NCI-H187 (cell line): ENCODE measurements at places on chromosomes 11 and 22.

GRCh38 chr11:29682856-29683255 lies 334.0 kb downstream of the KCNA4 start:
- no peak for DNase-seq

DNA sequence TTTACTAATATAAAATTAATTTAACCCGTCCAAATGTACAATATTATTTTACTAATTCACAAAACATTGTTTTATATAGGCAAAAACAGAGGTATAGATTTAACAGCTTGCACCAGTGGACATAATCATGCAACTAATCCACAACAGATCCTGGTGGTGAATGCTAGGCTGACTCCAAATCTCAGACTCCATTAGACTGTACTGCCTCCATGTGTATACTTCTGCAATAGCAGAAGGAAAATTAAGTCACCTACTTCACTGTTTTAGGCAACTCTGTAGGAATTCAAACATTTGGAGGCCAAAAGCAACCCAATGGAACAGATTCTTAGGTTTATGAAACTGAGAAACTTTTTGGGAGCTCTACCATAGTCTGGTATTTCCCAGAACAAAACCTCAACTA lies 30.0 kb upstream of the RAB39A start:
- DNase-seq: no peak

DNA sequence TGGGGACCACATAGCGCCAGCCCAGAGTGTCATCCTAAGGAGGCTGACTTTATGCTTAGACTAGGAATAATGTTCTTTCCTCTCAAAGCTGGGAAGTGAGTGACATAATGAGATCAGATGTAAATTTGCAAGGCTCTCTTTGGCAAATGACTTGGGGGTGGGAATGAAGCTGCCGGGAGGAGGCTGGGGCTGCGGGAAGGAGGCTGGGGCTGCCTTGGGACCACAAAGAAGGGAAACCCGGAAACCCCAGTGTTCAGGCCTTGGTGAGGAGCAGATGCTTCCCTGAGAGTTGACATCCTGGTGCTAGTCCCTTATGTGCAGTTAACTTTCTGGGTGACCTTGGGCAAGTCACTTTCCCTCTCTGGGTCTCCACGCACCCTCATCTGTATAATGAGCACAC lies 182.0 kb downstream of the CHST1 start:
- DNase-seq: no peak

DNA sequence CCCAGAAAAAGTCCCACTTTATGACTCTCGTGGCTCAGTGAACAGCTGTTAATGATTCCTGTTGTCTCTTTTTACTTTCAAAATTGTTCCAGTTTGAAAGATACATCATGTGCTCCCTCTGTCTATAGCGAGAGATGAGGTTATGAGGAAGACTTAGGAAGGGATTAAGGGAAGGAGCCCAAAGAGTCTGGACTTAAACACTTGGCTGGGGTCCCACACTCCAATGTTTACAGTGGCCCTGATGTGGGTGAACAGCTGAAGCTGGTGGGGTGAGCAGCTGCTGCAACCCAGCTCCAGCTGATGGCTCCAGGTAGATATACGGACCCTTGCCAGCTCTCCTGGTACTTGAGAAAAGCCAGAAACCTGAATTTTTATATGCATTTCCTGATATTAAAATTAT lies 84.5 kb upstream of the PLET1 start:
- no peak for DNase-seq

- no peak for DNase-seq
Measured at GRCh38 chr11:109838026-109838425, 255.2 kb upstream of the ZC3H12C start.

GRCh38 chr11:57681168-57681567 lies 13.3 kb downstream of the ZDHHC5 start:
- DNase-seq: no peak

- no peak for DNase-seq
Measured at GRCh38 chr11:61510166-61510919, 1.8 kb downstream of the LRRC10B start.

- no peak for DNase-seq
Measured at GRCh38 chr11:2203440-2204259, 32.0 kb upstream of the TH start.

DNA sequence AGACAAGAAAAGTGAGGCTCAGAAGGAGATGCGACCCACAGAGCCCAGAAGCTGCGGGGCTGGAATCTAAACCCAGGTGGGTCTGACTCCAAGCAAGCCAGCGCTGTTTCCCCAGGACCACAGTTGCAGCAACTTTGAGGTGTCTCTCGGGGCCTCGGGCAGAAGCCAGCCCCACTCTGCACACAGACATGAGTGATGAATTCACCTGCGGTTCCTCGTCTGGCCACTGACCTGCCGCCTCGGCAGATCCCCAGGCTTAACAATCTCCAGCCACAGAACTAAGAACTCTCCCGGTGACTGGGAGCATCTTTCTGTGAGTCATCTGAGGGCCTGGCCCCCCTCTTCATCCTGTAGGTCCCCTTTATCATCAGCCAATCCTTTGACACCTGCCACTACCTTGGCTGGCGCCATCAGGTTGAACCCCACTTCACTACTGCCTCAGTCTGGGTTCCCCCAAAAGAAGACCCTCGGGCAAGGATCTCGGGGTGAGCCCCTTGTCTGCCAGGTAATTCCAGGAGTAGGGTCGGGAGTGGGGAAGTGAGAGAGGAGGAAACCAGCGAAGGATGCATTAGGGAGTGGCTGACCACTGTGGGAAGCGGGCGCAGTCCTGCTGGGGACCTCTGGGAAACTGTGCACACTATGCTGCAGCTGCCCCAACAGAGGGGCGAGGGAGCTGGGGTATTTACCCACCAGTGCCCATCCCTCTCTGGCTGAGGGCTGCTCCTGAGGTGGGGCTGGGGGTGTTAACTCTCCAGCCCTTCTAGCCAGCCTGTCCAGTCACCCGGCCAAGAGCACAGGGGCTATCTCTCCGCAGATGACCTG lies 33.0 kb upstream of the MN1 start:
- DNase-seq: no peak

DNA sequence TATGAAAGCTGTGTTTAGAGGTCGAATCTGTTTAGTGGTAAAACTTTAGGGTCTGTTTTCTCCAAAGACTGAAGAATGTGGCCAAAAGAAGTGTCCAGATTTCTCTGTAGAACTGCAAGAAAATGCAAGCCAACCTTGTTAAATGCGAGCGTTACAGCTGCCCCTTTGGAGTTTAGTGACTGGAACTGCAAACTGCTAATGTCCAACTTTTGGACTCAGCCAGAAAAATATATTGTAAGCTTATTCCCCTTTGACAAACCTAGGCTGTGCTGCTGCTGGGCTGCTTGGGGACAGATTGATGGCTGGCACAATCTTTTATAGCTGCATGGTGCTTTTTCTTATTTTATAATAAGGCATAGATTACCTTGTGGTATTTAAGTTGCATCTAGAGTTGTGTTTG lies 3.9 kb downstream of the TEAD1 start:
- DNase-seq: no peak

DNA sequence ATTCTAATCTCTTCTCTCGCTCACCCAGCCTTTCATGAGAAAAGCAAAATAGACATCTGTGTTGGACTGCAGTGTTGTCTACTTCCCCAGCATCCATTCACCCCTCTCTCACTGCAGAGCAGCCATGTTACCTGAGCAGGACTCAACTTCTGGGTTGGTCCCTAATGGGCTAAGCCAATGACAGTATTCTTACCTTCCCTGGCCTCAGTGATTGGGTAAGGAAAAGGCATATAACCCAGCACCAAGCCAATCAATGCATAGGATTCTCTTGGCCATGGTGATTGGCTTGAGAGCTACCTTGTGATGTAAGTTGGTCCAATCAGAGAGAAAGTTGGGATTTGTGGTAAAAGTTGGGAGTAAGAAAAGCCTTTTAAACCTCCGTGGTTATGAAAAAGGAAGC lies 99.8 kb upstream of the NECTIN1 start:
- DNase-seq: no peak
